ENCODE measurements at places on chromosomes 13 and 19.

- DNase-seq = no peak
Measured at GRCh38 chr19:35868823-35869326, 501 bp downstream of the APLP1 start.

GRCh38 chr19:31304831-31305312, 44.4 kb downstream of the TSHZ3 start:
- peak; percentile 57 for DNase-seq

DNA sequence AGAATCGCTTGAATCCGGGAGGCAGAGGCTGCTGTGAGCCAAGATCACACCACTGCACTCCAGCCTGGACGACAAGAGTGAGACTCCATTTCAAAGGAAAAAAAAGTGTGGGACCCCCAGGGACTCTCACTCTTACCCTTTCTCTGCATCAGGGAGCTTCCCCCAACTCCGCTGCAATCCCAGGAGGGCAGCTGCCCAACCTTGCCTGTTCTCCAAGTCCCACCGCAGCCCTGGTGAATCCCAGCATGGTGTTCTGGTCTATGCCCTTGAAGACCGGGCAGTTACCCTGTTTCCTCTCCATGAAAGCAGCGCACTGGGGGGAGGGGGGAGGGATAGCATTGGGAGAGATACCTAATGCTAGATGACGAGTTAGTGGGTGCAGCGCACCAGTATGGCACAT, 35.7 kb upstream of the DPRX start:
- DNase-seq = no peak

- DNase-seq = no peak
Measured at GRCh38 chr13:45434556-45435371, 16.6 kb upstream of the SLC25A30 start.

GRCh38 chr13:91596842-91597241, 198.4 kb downstream of the GPC5 start:
- no peak for DNase-seq

GRCh38 chr13:76971215-76971614, 20.7 kb upstream of the CLN5 start:
- DNase-seq = no peak
